ENCODE measurements at places on chromosomes 7 and 10. TPM values are rescaled to one million over a fixed set of nuclear protein-coding genes. Genes with fewer than 3 reads are reported as not detected.

DNA sequence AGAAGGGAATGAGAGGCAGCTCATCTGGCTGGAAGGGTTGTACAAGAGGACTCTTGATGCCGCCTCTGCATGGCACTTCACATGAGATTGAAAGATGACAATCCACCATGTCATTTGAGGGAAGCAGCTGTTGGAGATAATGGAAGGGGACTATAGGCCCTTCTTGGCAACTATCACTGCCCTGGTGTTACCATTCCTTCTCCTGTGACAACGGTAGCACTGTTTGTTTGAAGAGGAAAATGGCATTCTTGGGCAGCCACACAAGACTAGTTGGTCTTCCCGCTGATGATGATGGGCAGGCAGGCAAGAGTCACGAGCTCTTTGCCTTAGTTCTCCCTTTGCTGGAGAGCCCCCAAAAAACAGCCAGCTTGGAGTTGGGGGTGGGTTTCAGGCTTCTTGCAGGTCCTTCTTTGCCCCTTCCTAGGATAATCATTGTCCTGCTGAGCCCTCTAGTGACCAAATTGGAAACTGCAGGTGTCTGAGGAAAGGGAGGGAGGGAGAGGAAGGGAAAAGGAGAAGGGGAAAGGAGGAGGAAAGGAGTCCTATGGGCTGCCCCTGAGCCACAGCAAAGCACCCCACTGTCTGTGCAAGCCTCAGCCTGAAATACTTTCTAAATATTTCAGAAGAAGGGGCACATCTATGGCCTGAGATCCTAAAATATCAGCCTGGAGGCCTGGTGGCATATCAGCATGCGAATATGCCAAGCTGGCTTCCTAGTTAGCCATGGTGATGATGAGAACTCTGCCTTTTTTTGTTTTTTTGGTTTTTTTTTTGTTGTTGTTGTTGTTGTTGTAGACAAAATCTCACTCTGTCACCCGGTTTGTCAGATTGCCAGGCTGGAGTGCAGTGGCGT lies 165.6 kb upstream of the KMT2E start:
- no peak for DNase-seq

- no peak for DNase-seq
Observed at GRCh38 chr7:120799813-120800475, 58.0 kb downstream of the TSPAN12 start.

DNA sequence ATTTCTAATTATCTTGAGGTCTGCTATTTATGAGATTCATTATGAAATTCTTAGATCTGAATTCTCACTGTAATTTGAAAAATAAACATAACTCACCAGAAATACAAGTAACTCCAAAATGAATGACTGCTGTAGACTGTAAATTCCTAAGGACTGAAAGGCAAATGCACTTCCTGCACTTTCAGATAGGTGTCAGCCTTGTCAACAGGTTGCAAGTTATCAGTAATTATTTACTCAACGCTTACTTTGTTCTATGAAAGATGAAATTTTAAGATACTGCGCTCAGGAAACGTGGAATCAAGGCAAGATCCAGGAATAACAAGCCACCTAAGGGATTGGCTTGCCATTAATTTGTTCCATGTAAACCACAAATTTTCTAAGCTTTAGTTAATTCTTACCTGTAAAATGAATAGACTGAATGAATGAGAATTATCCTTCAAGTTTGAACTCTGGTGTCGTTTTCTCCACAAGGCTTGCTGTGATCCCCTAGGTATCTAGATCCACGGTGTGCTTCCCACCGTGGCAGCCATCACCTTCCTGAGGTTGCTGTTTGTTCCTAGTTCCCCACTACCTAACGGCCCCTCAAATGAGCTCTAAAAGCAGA lies 12.6 kb downstream of the DHX32 start:
- peak; percentile 69 for DNase-seq

DNA sequence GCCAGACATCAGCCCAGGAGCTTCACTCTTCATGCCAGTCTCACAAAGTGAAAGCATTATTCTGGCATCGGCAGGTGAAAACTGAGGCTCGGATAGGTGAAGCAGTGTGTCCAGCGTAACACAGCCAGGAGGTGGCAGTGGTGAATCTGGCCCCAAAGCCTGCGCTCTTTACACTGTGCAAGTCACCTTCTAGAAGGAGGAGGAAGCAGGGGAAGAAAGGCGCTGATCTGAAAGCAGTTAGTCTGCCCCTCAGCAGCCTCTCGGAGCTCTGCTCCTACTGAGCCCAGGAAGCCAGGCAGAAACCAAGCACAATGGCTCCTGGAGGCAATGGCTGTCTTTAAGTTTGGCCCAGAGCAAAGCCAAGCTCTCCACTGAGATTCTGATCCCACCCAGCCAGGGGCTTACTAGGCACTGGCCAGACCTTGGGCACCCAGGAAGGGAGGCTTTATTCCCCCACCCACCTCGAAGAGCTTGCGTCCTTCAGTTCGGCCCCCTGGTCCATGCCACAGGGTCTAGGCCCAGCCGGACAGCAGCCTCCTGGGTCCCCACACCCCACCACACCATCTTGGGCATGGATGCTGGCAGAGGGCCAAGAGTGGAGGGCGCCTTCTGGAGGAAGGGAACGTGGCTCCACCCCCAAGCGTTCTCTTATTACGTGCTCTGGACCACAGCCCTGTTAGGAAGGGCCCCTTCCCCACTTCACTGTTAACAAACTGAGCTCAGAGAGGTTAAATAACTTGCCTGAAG lies 104.5 kb downstream of the GRID1 start:
- no peak for DNase-seq

DNA sequence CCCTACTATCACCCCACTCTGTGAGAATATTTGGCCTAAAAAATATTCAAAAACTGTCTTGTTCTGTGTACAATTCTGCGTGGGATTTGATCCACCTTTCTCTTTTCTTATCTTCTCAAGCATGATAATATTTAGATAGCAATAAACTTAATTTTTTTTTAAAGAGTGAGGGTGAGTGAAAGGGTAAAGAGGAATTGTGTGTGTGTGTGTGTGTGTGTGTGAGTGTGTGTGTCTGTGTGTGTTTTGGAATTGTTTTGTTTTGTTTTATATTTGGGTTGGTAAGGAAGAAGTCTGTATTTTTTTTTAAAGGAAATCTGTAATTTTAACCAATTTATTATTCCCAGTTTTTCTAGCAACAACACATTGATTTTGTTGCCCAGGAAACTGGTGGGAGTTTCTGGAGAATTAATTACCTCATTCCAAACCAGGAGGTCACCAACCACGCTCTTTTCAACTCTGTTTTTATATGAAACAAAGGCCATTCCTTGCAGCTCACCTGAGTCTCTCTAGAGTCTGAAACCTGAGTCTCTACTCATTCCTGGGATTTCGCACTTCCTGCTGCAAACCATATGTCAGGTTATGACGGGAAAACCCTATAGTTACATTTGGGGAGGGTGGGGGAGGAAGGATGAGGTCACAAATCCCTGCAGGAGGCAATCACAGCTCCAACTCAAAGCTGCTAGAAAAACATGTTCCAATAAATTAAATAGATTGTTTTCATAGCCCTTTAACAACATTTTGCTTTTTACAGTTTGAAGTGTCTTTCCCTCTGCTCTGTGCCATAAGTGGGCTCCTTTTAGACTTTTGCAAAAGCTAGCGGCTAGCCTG lies 38.1 kb upstream of the XPNPEP1 start:
- peak; percentile 68 for DNase-seq

DNA sequence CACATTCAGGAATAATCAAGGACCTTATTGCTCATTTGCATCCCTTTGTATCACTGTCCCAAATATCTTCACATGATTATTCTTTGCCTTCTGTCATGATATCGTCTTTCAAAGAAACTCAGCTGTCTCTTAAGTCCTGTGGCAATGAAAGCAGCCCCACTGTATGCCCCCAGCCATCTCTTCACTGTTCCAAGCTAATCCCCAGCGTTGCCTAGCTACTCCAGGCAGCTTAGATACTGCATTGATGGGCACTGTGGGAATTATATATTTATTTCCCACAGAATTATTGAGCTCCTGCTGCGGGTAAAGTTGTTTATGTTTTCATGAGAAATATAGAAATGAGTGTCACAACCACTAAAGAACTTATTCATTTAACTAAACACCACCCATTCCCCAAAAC lies 38.8 kb downstream of the SND1 start:
- DNase-seq, result no peak

DNA sequence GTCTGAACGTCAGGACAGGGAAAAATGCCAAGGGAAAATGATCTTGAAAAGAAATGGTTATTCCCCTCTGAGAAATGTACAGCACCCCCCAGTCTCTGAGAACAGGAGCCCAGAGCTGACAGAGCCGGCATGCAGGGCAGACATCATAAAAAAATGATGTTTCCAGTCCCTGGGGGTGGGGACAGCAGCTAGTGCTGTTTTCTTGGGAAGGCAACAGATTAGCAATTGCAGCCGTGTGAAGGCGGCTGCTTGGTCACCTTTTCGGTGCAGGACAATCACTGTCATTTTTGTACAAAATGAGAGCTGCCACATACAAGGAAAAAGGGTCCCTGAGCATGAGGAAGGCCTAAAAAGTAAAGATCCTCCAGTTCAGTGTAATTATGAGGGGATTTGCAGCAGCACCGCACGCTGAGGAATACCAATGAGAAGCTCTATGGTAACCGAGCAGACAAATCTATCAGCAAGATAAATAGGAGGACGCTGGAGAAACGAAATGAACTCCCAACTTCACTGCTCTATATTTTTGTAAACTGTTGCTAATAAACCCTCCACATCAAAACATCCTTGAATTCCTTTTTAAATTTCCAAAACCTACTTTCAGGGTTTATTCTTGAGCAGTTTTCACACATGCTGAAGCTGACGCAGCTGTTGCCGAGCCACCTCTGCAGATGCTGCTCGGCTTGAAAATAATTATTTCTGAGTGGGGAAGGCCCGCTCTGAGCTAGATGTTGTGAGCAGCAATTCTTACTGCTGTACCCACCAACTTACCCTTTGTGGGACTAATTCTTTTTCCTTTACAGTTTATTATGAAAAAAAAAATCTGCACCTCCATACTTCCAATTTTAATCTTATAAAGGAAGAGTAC lies 98.2 kb upstream of the NEBL start:
- DNase-seq, result no peak

DNA sequence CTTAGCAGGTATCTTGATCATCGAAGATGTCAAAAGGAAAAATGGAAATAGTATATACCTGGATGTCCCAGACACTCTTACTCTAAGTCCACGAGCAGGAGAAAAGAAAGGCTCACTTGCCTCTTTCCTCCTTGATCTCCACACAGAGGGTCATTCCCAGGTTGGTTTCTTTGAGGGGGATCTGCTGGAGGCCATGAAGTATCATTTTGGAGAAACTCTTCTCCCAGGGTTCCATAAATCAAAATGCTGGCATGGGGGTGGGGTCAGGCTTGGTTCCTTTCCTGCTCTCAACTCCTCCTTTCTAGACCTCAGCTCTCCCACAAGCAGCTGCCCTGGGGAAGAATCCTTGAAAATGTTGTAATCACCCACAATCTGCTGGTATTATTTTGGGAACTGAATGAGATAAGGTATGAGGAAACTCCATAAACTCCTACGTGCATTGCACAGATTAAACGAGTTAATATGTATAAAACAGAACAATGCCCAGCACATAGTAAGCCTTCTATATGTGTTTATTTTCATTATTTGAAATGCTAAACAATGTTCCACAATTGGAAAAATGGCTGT lies 54.4 kb downstream of the PRKCQ start:
- no peak for DNase-seq

The MYH16 gene
- 0.13 TPM for total RNA-seq

The PAX4 gene
- total RNA-seq, result not detected

The SPDYE16 gene
- total RNA-seq, result not detected
